ENCODE measurements at places on chromosomes 12 and 14. TPM values are rescaled to one million over a fixed set of nuclear protein-coding genes. Genes with fewer than 3 reads are reported as not detected.

GRCh38 chr12:3135522-3136461, 58.6 kb downstream of the TSPAN9 start:
- no peak overlapping the region for H3K27ac ChIP-seq
- DNase-seq, result peak; percentile 63
- no peak overlapping the region for H3K4me3 ChIP-seq
- H3K4me1 ChIP-seq, result peaks cover 3% of the 10 kb centered on the region
- no peaks in the 10 kb centered on the region for H3K36me3 ChIP-seq

GRCh38 chr12:6883252-6883651, 10.1 kb upstream of the SPSB2 start:
- no peaks in the 10 kb centered on the region for H3K4me1 ChIP-seq
- H3K27ac ChIP-seq, result no peak overlapping the region
- no peak for DNase-seq
- H3K4me3 ChIP-seq, result no peak overlapping the region
- peaks cover 8% of the 10 kb centered on the region for H3K36me3 ChIP-seq

- peak; percentile 90 for DNase-seq
- H3K4me1 ChIP-seq, result no peaks in the 10 kb centered on the region
- H3K27me3 ChIP-seq, result no peaks in the 10 kb centered on the region
- no peaks in the 10 kb centered on the region for H3K36me3 ChIP-seq
- no peak overlapping the region for H3K4me3 ChIP-seq
- no peak overlapping the region for H3K27ac ChIP-seq
Measured at GRCh38 chr12:125890971-125891370, 825.7 kb downstream of the AACS start.

DNA sequence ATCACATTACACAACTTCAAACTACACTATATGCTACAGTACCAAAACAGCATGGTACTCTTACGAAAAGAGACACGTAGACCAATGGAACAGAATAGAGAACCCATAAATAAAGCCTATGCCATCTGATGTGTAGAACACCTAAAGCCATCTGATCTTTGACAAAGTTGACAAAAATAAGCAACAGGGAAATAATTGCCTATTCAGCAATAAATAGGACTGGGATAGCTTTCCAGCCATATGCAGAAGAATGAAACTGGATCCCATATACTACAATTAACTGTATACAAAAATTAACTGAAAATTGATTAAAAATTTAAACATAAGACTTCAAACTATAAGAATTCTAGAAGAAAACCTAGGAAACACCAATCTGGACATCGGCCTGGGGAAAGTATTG, 120.7 kb downstream of the PTPRO start:
- no peaks in the 10 kb centered on the region for H3K4me1 ChIP-seq
- H3K27me3 ChIP-seq, result no peaks in the 10 kb centered on the region
- H3K27ac ChIP-seq, result no peak overlapping the region
- no peak overlapping the region for H3K4me3 ChIP-seq
- H3K36me3 ChIP-seq, result no peaks in the 10 kb centered on the region

- no peak overlapping the region for H3K27ac ChIP-seq
- no peak for DNase-seq
- H3K36me3 ChIP-seq, result no peaks in the 10 kb centered on the region
- H3K27me3 ChIP-seq, result no peaks in the 10 kb centered on the region
Measured at GRCh38 chr12:115818973-115819372, 458.5 kb downstream of the MED13L start.

DNA sequence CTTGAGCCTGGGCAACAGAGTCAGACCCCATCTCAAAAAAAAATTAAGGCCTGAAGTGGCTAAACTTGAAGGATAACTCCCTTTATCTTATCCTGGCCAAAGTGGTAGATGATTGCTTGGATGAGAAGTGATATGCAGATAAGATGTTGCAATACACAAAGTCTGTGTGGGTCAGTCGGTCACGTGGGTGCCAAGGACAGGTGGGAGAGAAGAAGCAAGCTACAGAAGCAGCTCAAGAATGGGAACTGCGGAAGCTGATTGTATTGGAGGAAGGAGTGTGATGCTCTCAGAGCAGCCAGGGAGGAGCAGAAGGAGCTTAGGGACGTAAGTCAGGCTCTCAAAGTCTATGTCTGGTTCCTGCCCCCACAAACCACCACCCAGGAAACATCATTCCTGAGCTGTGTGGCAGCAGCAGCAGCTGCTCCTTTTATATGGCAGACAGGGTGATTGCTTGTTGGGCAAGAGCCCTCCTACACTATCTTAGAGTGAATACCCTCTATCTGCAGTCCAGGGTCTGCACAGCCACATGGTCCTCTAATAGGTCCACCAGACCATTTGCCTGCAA, 54.5 kb downstream of the ATP2A2 start:
- H3K27me3 ChIP-seq, result no peaks in the 10 kb centered on the region
- peaks cover 2% of the 10 kb centered on the region for H3K4me1 ChIP-seq
- no peak for DNase-seq
- no peak overlapping the region for H3K27ac ChIP-seq

DNA sequence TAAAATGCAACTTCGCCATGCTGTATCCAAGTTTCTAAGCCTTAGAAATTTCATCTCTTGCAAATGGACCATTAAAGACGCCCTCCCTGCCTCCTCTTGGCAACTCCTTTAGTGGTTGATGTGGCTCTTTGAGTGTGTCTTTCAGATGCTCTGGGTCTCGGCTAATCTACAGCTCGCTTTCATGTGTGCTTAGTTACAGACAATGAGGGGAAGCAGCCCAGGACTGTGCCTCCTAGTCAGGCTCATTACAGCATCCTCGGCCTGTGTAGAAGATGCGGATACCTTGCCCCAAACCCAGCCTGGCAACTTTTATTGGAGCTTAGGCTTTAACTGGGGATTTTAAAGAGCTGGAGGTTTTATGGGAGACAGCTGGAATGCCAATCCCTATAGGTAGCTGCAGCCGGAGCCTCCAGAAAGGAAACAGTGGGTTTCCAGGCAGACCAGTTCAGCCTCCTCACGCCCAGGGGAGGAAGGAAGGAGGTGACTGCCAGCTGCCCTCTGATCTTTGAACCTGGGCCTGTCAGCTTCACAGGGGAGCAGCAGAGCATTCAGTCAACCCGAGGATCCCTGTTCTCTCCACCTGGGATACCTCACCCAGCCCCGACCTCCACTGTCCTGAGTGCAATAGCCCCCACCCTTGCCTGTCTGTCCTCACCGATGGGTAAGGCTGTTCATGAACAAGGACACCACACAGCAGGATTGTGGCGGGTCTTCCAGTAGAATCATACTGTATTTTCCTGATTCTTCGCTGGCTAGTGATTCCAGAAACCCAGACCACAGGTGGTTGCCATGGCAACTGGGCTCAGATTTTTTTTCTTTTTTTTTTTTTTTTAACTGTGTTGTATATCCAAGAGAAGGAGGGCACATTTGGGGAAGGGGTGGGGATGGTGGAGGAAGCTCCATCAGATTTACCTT, 638.5 kb downstream of the MED13L start:
- H3K4me3 ChIP-seq, result no peak overlapping the region
- H3K27ac ChIP-seq, result no peak overlapping the region
- H3K36me3 ChIP-seq, result no peaks in the 10 kb centered on the region
- no peaks in the 10 kb centered on the region for H3K4me1 ChIP-seq
- no peak for DNase-seq

DNA sequence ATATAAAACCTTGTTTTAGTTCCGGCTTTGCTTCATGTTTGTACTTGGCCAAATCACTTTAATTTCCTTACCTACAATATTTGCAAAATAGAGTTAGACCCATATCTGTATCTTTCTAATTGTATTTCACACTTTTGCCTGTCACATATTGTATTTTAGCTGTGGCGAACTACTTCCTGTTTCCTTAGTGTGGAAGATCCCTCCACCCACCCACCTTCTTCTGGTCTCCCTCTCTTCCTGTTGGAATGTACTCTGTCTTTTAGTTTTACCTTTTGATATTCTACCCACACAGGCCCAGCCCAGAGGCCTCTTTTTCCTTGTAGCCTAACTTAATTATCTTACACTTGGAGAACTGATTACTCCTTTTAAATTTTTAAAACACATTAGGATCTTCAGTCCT, 78.2 kb downstream of the SCN8A start:
- H3K27me3 ChIP-seq, result no peaks in the 10 kb centered on the region
- H3K27ac ChIP-seq, result no peak overlapping the region
- no peaks in the 10 kb centered on the region for H3K4me1 ChIP-seq
- H3K36me3 ChIP-seq, result no peaks in the 10 kb centered on the region
- no peak for DNase-seq
- H3K4me3 ChIP-seq, result no peak overlapping the region

DNA sequence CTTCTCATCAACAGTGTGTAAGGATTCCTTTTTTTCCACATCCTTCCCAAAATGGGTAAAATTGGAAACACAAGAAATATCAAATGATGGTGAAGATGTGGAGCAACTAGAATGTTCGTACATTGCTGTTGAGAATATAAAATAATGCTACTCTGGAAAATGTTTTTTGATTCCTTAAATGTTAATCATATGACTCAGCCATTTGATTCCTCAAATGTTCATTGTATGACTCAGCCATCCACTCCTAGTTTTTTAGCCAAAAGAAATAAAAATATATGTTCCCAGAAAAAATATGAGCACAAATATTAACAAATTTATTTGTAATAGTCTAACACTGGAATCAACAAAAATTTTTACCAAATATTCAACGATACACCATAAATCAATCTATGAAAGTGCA, 1108.6 kb downstream of the LRFN5 start:
- no peaks in the 10 kb centered on the region for H3K4me1 ChIP-seq
- no peaks in the 10 kb centered on the region for H3K36me3 ChIP-seq
- no peak overlapping the region for H3K27ac ChIP-seq

GRCh38 chr12:83573671-83574070, 887.0 kb downstream of the TMTC2 start:
- H3K4me3 ChIP-seq, result no peak overlapping the region
- H3K27me3 ChIP-seq, result no peaks in the 10 kb centered on the region
- no peak overlapping the region for H3K27ac ChIP-seq
- no peaks in the 10 kb centered on the region for H3K36me3 ChIP-seq
- DNase-seq, result peak; percentile 92
- H3K4me1 ChIP-seq, result no peaks in the 10 kb centered on the region

- peaks cover 35% of the 10 kb centered on the region for H3K4me1 ChIP-seq
- no peaks in the 10 kb centered on the region for H3K27me3 ChIP-seq
- H3K4me3 ChIP-seq, result peak overlapping the region; percentile 20
- peak overlapping the region; percentile 90 for H3K27ac ChIP-seq
- peak; percentile 51 for DNase-seq
Measured at GRCh38 chr14:73462815-73463214, 4.5 kb upstream of the NUMB start.

GRCh38 chr12:34126239-34126641, 103.9 kb downstream of the ALG10 start:
- no peaks in the 10 kb centered on the region for H3K36me3 ChIP-seq
- no peaks in the 10 kb centered on the region for H3K27me3 ChIP-seq
- DNase-seq, result no peak
- H3K27ac ChIP-seq, result no peak overlapping the region

- H3K27ac ChIP-seq, result no peak overlapping the region
- DNase-seq, result no peak
- no peak overlapping the region for H3K4me3 ChIP-seq
- no peaks in the 10 kb centered on the region for H3K4me1 ChIP-seq
Measured at GRCh38 chr14:96281486-96281885, 25.5 kb downstream of the BDKRB1 start.

GRCh38 chr14:105069871-105070759, 4.9 kb upstream of the GPR132 start:
- no peak for DNase-seq
- peaks cover 6% of the 10 kb centered on the region for H3K4me1 ChIP-seq
- no peaks in the 10 kb centered on the region for H3K36me3 ChIP-seq
- peak overlapping the region; percentile 1 for H3K27ac ChIP-seq

DNA sequence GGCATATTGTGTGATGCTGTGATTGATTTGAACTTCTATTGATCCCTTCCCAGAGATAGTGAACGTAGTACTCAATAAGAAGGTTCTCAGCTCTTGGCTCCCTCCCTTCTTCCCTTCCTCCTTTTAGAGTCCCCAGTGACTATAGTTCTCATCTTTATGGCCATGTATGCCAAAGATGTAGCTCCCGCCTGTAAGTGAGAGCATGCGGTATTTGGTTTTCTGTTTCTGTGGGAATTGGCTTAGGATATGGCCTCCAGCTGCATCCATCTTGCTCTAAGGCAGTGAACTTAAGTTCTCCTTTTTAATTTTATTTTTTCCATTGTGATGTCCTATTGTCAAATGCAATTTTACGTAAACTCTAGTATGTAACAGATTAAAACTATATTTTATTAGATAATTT, 109.5 kb downstream of the AEBP2 start:
- no peak for DNase-seq
- no peaks in the 10 kb centered on the region for H3K36me3 ChIP-seq
- H3K27me3 ChIP-seq, result no peaks in the 10 kb centered on the region
- peaks cover 5% of the 10 kb centered on the region for H3K4me1 ChIP-seq
- H3K4me3 ChIP-seq, result no peak overlapping the region

DNA sequence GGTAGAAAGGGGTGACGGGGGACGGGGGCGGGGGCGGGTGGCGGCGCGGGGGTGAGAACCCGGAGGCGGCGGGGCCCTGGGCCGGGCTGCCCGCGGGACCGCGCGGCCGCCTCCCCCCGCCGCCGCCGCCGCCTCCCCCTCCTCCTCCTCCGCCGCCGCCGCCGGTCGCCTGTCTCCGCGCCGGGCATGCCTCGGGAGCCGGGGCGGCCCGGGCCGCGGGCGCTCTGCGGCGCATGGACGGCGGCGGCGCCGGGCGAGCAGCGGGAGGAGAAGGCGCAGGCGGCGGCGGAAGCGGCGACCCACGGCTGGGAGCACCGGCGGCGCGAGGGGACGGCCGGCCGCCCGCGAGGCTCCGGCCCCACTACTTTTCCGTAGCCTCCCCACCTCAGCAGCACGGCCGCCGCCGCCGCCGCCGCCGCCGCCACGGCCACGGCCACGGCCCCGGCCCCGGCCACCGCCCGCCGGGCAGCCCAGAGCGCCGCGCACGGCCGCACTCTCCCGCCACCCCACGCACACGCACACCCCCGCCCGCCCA, at the start of gene NPAS3:
Gene NPAS3 (plus strand): TSS at position 161 of the 535 bp plus-strand sequence.
- no peaks in the 10 kb centered on the region for H3K4me1 ChIP-seq
- no peak for DNase-seq
- no peak within 1 kb of the TSS for H3K27ac ChIP-seq
- H3K36me3 ChIP-seq, result no peaks in the 10 kb centered on the region
- peak within 1 kb of the TSS; percentile 47 for H3K4me3 ChIP-seq

GRCh38 chr12:105219261-105220028, 16.5 kb downstream of the APPL2 start:
- no peaks in the 10 kb centered on the region for H3K27me3 ChIP-seq
- peaks cover 9% of the 10 kb centered on the region for H3K36me3 ChIP-seq
- H3K4me3 ChIP-seq, result no peak overlapping the region

- no peaks in the 10 kb centered on the region for H3K27me3 ChIP-seq
- no peak overlapping the region for H3K4me3 ChIP-seq
- no peaks in the 10 kb centered on the region for H3K4me1 ChIP-seq
- no peak overlapping the region for H3K27ac ChIP-seq
- DNase-seq, result no peak
- H3K36me3 ChIP-seq, result no peaks in the 10 kb centered on the region
Measured at GRCh38 chr12:77131977-77132490, 66.7 kb upstream of the E2F7 start.

GPRC5A gene
- 46.8 TPM for polyA plus RNA-seq

NRIP2 gene
- 0.21 TPM for polyA plus RNA-seq

SPX gene
- polyA plus RNA-seq, result 0.75 TPM

RARG gene
- polyA plus RNA-seq, result 30.4 TPM

EML1 gene
- 25.5 TPM for polyA plus RNA-seq

PRH2 gene
- 0.14 TPM for polyA plus RNA-seq

TAS2R7 gene
- polyA plus RNA-seq, result not detected

LHX5 gene
- polyA plus RNA-seq, result not detected

RNASE2 gene
- polyA plus RNA-seq, result not detected
